ENCODE measurements at places on chromosomes 6 and 20.

DNA sequence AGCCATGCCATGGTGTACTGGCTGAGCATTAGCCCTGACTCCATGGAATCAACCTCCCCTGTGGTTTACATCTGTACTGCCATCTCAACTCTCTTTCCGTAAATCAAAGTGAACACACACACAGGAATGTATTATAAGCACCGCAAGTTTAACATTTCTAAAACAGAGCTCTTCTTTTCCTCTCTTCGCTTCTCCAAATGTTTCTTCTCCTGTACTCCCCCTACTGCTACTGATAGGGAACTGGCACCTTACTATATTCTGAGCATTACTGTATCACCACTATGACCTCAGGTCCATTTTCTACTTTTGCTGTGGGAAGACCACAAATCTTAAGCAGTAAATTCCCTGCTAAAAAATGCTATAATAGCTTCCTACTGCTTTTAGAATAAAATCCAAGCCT is 101.2 kb downstream of the NUS1 start:
- no peaks in the 10 kb centered on the region for H3K4me1 ChIP-seq
- H3K4me3 ChIP-seq: no peak overlapping the region
- no peaks in the 10 kb centered on the region for H3K27me3 ChIP-seq
- H3K36me3 ChIP-seq: no peaks in the 10 kb centered on the region

DNA sequence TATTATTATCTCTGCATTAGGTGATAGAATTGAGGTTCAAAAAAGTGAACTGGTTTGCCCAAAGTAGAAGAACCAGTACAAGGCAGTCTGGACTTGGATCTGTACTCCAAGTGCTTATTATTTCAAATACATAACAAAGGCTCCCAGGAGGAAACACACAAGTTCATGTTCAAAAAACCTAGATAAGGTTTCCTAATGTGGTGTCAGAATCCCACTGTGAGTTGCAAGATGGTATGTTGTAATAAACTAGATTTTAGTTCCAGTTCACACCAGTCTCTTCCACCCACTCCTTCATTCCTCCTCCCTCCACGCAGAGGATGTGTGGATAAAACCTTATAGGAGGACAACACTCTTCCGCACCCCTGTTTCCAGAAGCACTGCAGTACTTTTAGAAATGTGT is 42.8 kb downstream of the KIAA0319 start:
- H3K4me3 ChIP-seq: no peak overlapping the region
- H3K36me3 ChIP-seq: no peaks in the 10 kb centered on the region
- H3K27me3 ChIP-seq: no peaks in the 10 kb centered on the region
- no peak for DNase-seq
- no peaks in the 10 kb centered on the region for H3K4me1 ChIP-seq

GRCh38 chr20:45008521-45009049 is 42.3 kb downstream of the STK4 start:
- H3K4me1 ChIP-seq: no peaks in the 10 kb centered on the region
- H3K4me3 ChIP-seq: no peak overlapping the region
- no peak for DNase-seq
- H3K27me3 ChIP-seq: no peaks in the 10 kb centered on the region

DNA sequence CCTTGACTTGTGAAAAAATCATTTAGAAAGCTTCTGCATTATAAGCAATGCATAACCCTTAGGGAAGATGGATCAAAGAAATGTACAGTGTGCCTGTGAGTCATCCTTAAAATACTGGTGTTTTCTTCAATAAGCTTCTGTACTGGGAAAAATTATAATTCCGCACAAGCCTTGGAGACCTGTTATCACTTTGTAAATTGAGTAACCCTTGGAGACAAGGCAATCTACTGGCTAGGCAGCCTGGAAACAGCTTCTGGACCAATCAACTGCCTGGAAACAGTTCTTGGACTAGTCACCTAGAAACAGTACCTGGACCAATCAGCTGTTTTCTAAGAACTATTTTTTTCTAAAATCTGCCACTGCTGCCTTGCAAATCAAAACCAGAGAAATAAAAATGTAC is 25.8 kb upstream of the RNGTT start:
- H3K4me3 ChIP-seq: no peak overlapping the region
- no peaks in the 10 kb centered on the region for H3K36me3 ChIP-seq
- no peak overlapping the region for H3K27ac ChIP-seq
- H3K27me3 ChIP-seq: no peaks in the 10 kb centered on the region
- no peak for DNase-seq

DNA sequence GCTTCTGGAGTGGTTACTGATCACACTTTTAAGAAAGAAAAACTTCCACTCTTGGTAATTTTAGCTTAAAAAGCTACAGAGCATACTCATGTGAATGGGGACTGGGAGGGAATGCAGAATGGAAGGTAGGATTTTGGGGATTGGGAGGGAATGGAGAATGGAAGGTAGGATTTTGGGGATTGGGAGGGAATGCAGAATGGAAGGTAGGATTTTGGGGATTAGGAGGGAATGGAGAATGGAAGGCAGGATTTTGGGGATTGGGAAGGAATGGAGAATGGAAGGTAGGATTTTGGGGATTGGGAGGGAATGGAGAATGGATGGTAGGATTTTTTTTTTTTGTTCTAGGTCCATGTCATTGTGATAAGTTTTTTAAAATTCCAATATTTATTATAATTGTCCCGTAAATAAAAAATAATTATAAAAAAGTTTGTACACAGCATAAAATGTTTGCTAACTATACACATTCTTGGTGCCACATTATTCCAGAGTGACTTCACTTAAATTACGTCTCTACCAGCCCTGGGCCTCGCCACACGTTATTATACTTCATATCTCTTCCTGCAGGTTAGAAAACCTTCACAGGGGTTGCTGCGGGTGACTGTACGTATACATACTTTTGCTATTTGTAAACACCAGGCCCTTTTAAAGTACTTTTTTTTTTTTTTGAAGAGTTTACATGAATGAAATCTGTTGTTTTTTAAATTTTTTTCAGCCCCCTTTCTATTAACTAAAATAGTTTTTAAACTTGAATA is 127.3 kb downstream of the TIAM2 start:
- no peak for DNase-seq
- H3K4me1 ChIP-seq: no peaks in the 10 kb centered on the region
- no peaks in the 10 kb centered on the region for H3K36me3 ChIP-seq
- H3K27me3 ChIP-seq: no peaks in the 10 kb centered on the region
- no peak overlapping the region for H3K4me3 ChIP-seq

DNA sequence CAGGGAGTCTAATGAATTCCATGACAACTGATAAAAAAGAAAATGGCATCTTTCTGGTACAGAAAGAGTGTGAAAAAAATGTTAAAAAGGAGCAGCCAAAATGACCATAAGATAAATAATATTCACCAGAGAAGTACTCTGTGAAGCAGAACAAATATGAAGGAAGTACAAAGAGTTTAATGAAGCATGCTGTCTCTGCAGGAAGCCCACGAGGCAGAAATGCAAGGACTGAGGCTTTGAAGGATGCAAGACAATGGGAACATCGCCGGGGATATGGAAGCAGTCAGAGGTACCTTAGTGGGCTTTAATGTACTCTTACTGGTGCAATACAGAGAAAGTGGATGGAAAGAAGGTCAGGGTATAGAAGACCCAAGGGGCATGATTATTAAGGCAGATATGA is 50.7 kb downstream of the NOX3 start:
- no peaks in the 10 kb centered on the region for H3K4me1 ChIP-seq
- no peaks in the 10 kb centered on the region for H3K36me3 ChIP-seq
- DNase-seq: no peak
- no peaks in the 10 kb centered on the region for H3K27me3 ChIP-seq
- no peak overlapping the region for H3K27ac ChIP-seq

DNA sequence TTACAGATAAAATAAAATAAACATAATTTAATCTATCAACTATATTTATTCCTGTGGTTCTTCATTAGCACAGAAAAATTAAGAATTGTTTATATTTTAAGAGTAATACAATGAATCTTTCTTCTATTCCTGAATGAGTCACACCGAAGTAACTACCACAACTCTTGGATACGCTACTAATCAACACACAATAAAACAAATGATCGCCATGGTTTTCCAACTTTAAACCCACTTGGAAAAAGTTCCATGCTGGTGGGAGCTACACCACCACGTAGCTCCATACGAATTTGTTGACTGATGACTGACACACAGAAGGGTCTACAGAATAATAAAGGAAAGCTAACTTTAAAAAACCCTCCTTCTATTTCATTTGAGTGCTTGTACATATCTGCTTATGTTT is 135.8 kb upstream of the NEDD9 start:
- H3K36me3 ChIP-seq: no peaks in the 10 kb centered on the region
- DNase-seq: no peak
- no peaks in the 10 kb centered on the region for H3K27me3 ChIP-seq
- H3K4me1 ChIP-seq: peaks cover 3% of the 10 kb centered on the region
- H3K27ac ChIP-seq: no peak overlapping the region

- no peaks in the 10 kb centered on the region for H3K36me3 ChIP-seq
- no peaks in the 10 kb centered on the region for H3K27me3 ChIP-seq
- DNase-seq: peak; percentile 56
- no peak overlapping the region for H3K27ac ChIP-seq
- H3K4me3 ChIP-seq: no peak overlapping the region
Observed at GRCh38 chr6:51569594-51569993, 517.8 kb downstream of the PKHD1 start.

DNA sequence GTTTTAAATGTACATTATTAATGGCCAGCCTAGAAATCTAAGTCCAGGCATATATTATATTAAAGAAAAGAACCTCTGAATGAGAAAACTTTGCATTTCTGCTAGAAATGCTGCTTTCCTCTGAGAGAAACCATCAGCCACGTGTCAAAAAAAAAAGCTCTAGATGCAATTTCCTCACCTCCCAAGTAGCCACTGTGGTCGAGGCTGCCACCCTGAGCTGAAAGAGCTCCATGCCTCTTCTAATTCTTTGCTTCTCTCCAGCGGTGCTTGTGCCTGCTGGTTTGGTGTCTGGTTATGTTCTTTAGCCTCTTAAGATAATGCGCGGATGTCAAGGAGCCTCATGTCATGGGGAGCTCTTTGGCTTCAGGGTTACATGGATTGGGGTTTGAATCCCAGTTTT is 316.0 kb downstream of the TFAP2C start:
- H3K4me3 ChIP-seq: no peak overlapping the region
- H3K36me3 ChIP-seq: no peaks in the 10 kb centered on the region
- no peaks in the 10 kb centered on the region for H3K27me3 ChIP-seq
- DNase-seq: no peak

DNA sequence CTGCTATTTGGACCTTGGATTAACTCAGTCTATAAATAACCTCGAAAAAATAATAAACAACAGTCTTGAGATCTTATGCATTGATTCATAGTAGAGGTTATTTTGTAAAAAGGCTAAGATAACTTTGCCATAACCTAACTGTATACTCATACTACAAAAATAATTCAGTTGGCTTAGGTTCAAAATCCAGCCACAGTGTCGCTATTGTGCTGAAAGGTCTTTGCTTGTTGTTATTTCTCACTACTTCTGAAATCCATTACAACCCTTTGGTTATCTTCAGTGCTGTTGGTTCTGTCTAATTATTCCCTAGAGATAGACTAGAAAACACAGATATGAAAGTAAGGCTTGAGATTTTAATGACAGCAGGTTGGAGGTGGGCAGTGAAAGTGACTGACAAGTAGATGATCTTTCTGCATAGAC is 74.4 kb downstream of the MKKS start:
- no peaks in the 10 kb centered on the region for H3K4me1 ChIP-seq
- DNase-seq: no peak
- no peak overlapping the region for H3K27ac ChIP-seq
- H3K4me3 ChIP-seq: no peak overlapping the region
- no peaks in the 10 kb centered on the region for H3K36me3 ChIP-seq
- H3K27me3 ChIP-seq: no peaks in the 10 kb centered on the region

GRCh38 chr20:4569865-4570264 is 151.8 kb upstream of the PRND start:
- no peaks in the 10 kb centered on the region for H3K4me1 ChIP-seq
- H3K4me3 ChIP-seq: no peak overlapping the region
- H3K27ac ChIP-seq: no peak overlapping the region
- no peaks in the 10 kb centered on the region for H3K27me3 ChIP-seq

DNA sequence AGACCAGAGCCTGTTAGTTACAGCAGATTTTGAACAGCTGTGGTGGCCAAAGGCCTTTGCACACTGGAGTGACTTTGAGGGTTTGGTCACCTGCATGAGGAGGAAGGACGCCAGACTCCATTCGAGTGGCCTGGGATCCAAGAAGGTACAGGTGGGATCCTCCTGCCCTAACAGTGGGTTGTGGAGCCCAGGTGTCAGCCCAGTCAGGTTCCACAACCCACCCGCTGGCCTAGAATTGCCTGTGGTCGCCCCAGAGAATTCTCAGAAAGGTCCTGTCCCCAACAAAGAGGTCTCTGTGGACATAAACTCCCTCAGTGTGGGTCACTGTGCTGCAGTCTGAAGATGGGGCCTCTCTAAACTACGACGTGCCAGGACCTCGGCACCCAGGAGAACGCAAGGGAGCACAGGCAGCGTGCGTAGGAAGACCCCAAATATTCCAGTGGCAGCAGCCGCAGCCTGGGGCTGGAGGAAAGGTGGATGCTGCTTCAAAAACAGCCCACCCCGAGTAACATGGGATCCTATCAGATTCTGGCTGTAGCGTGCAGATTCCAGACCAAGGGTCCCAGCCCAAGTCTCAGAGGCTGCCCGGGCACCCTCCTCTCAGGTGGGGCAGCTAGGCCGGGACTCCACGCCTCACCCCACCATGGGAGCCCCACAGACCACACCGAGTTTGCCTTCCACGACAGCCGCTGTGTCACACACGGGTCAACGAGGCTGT is 16.0 kb downstream of the ACSS1 start:
- no peak overlapping the region for H3K4me3 ChIP-seq
- H3K27me3 ChIP-seq: no peaks in the 10 kb centered on the region
- H3K27ac ChIP-seq: no peak overlapping the region
- H3K36me3 ChIP-seq: no peaks in the 10 kb centered on the region

DNA sequence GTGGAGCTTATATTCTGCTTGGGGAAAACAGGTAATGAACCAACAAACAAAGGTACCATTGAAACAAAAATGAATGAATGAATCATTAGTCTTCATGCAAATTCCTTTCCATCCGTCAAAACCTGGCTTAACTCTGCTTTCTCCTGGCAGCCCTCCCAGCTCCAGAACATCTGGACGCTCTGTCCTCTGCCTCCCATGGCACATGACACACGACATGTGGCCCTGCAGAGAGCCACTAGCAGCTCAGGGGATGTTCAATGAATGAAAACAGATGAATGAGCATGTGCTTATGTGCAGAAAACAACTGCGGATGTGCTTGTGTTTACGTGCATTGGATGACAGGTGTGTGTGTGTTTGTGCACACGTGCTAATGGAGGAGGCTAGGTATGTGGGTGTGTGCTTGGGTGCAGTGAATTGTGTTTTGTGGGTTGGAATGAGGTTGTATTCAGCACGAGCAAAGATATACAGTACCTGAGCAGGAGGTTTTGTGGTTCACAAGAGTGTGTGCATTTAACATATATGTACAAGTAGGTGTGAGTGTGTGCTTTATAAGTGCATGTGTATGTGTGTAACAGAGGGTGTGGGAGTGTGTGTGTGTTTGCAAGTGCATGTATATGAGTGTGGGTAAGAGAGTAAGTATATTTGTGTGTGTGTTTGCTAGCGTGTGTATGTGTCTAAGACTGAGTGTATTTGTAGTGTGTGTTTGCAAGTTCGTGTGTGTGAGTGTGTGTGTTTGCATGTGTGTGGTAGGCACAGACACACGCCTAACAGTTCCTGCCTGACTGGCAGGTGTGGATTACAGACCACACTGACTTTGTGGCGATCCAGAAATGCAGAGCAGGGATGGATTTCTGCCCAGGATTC is 374.1 kb upstream of the SULF2 start:
- no peak overlapping the region for H3K4me3 ChIP-seq
- H3K36me3 ChIP-seq: no peaks in the 10 kb centered on the region
- no peak overlapping the region for H3K27ac ChIP-seq
- H3K27me3 ChIP-seq: no peaks in the 10 kb centered on the region
- no peaks in the 10 kb centered on the region for H3K4me1 ChIP-seq
